Stimulated activated CD4-positive, alpha-beta T cell treated with anti-CD3 and anti-CD28 coated beads, Interleukin-4, amount 100 ng/mL, for 1 hour (primary cell): ENCODE measurements at places on chromosomes 2 and 18.

- no peak for DNase-seq
Observed at GRCh38 chr2:46174345-46175170, 122.6 kb upstream of the EPAS1 start.

GRCh38 chr2:241935314-241935713 lies 65.8 kb downstream of the RTP5 start:
- no peak for DNase-seq

DNA sequence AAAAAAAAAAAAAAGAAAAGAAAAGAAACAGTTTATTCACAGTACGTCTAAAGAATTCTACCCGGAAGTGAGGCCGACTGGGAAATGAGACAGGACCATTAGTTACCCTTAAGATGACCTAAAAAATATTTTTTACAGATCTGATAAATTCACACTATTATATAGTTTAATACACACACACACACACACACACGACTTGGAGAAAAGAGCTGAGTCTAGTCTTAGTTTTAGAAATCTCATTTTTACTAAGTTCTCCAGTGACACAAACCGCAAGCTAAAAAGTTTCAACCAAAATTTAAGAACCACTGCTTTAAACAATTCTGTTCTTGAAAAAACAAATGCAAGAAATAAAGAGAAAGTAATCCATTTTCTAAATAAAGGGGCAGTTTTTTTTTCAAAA lies 27.1 kb downstream of the ST3GAL5 start:
- no peak for DNase-seq

- DNase-seq = no peak
Observed at GRCh38 chr2:178197791-178198190, 3.5 kb downstream of the OSBPL6 start.

DNA sequence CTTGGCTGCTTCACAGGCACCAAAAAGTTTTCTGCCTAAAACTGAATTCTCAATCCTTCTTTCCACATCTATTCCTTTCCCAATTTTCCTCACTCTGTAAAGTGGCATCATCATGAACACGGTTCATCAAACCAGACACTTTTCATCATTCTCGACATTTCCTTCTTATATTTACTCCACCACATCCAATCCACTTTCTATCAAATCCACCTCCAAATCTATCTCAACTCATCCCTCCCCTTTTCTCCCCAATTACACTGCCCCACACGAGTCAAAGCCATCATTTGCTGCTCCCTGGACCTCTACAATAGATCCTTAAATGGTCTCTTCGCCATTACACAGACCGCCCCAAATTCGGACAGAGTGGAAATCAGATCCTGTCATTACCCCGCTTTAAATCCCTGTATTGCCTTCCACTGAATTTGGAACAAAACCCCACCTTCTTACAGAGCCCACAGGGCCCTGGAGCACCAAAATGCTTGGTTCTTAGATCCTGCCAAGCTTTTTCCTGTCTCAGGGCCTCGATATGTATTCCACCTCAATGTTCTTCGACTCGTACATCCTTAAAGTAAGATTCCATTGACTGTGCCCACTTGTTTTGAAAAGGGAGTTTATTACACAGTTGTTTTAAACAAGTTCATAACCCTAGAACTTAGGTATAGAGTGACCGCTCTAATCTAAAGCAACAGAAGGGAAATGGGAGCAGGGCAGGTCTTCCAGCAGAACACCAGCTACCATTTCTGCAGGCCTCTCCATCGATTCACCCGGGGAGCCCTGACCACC lies 856 bp downstream of the ACAA2 start:
- no peak for DNase-seq

DNA sequence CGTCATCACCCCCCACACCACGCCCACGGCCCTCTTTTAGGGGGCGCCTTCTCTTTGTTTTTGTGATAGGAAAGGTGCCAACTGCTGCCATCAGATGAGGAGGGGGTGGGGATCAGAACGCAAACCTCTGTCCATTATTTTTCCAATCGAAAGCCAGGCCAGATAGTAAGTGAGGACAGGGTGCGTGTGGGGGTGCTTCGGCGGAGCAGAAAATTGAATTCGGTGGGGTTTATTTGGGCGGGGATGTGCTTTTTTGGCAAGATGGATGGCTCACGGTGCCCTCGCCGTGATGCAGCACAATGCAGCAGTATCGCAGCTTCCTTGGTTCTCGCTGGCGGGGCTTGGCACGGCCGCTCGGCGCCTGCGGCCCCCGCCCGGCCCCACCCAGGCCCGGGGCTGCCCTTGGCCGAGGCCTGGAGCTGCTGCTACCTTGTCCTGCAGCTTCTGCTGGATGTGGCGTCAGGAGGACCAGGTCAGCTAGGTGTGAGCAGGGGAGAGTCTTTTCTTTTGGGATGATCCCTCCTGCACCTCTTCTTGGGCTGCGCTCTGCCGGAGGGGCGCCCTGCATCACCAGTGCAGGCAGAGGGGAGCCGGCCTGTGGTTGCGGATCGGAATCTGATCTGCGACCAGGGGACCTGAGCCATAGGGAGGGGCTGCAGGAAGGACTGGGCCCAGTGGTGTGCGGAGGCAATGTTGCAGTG lies 1.3 kb downstream of the SPTBN1 start:
- DNase-seq = no peak
